ENCODE measurements at places on chromosomes 6 and 20. TPM values are rescaled to one million over a fixed set of nuclear protein-coding genes. Genes with fewer than 3 reads are reported as not detected.
A peak's percentile ranks its signal among the peaks of the same experiment; 100 is the strongest.

The PEX3 gene
- total RNA-seq: 8.2 TPM

The OPRL1 gene
- total RNA-seq: 2.7 TPM

The CCN6 gene
- total RNA-seq: not detected

The MMP24 gene
- total RNA-seq: 0.15 TPM

The KIF25 gene
- not detected for total RNA-seq

The ADGRF4 gene
- total RNA-seq: not detected

The RIMS4 gene
- not detected for total RNA-seq

The BPIFB4 gene
- not detected for total RNA-seq

The GSTA1 gene
- not detected for total RNA-seq

The GJA10 gene
- total RNA-seq: not detected

DNA sequence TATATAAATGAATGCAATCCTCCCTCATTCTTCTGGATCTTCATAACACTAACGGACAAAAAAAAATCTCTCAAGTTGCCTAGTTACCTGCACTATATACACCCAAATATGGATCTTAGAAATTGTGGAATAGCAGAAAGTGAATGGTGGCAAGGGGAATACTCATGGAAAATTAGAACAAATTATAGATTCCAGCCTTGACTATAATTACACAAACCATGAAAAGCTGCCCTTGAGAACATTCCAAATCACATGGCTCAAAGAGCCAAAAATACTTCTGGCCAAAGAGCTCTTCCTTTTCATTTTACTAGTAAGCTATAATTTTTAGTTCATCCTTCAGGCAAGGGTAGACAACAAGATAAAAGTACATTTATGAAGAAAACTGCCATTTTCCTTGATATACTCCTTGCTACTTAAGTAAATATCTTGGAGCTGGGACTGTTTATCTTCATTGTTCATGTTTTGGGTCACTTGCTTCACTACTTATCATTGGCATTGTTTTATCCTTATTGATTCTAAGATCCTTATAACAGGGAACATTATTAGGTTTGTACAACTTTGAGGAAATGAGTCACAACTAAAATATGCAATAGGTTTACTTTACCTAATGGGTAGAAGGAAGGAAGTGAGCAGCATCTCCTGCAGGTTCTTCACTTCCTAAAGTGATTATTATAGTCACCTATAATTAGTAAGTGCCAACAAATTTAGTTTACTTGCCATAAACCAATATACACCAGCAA is 6.4 kb upstream of the MTRES1 start:
- no peak for DNase-seq
- no peaks in the 10 kb centered on the region for H3K27me3 ChIP-seq
- no peak overlapping the region for H3K27ac ChIP-seq

- no peak overlapping the region for H3K4me3 ChIP-seq
- peaks cover 3% of the 10 kb centered on the region for H3K36me3 ChIP-seq
- peak overlapping the region; percentile 83 for H3K27ac ChIP-seq
- peaks cover 31% of the 10 kb centered on the region for H3K27me3 ChIP-seq
- DNase-seq: no peak
- peaks cover 7% of the 10 kb centered on the region for H3K4me1 ChIP-seq
These were observed 29.7 kb downstream of the VPS52 start for GRCh38 chr6:33241968-33242367.

- no peak overlapping the region for H3K4me3 ChIP-seq
- peaks cover 4% of the 10 kb centered on the region for H3K36me3 ChIP-seq
- H3K27me3 ChIP-seq: peaks cover 16% of the 10 kb centered on the region
- peaks cover 2% of the 10 kb centered on the region for H3K4me1 ChIP-seq
- no peak overlapping the region for H3K27ac ChIP-seq
These were observed 50.8 kb downstream of the SMPDL3A start for GRCh38 chr6:122839906-122840305.

DNA sequence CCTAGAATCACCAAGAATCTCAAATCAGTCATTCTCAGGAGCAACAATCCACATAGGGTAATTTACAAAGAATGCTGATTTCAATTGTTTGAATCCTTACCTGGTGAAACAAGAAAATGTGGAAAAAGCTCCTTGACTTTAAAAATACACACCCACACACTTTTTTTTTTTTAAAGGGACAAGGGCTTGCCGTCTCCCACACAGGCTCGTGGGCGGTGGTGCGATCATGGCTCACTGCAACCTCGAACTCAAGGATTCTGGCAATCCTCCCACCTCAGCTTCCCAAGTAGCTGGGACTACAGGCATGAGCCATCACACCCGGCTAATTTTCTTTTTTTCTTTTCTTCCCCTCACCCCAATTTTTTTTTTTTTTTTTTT is 30.7 kb downstream of the PARD6B start:
- H3K27me3 ChIP-seq: peaks cover 6% of the 10 kb centered on the region
- H3K36me3 ChIP-seq: no peaks in the 10 kb centered on the region
- DNase-seq: no peak
- H3K4me3 ChIP-seq: no peak overlapping the region

DNA sequence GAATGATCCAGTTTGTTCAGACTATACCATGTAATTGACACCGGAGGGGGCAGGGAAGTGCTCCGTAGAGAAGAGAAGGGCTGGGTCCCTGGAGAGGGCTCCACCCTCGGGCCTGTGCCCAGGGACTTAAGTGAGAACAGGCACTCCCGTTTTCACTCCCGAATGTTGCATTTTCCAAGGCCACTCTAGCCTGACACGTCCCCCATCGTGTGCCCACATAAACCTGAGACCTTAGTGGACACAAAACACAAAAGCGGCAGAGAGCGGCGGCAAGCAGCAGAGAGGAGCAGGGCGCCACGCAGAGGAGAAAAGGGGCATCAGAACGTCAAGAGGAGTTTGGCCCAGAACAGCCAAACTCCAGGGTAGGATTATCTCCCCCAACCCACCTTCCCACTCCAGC is 1405.1 kb downstream of the GRIK2 start:
- H3K4me3 ChIP-seq: no peak overlapping the region
- H3K27me3 ChIP-seq: no peaks in the 10 kb centered on the region
- no peaks in the 10 kb centered on the region for H3K36me3 ChIP-seq
- H3K4me1 ChIP-seq: no peaks in the 10 kb centered on the region
- DNase-seq: no peak

DNA sequence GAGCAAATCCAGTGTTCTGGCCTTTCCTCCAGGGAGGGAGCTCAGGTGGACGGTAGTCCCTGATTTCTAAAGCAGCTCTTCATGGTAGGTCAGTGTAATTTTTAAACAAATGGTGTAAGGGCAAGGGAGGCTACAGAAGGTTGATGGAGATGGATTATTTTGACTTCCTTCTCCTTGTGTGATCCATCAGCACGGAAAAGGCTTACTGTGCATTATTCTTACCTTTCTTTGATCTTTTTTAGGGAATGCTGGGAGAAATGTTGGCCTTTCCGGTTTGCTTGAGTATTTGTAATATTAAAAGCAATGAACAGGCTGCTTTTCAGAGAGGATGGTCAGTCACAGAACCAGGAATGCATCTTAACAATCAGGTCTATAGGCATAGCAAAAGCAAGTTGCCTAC is 487.0 kb upstream of the BTBD3 start:
- no peaks in the 10 kb centered on the region for H3K4me1 ChIP-seq
- no peaks in the 10 kb centered on the region for H3K36me3 ChIP-seq
- H3K4me3 ChIP-seq: no peak overlapping the region
- H3K27me3 ChIP-seq: no peaks in the 10 kb centered on the region
- H3K27ac ChIP-seq: no peak overlapping the region

- H3K36me3 ChIP-seq: no peaks in the 10 kb centered on the region
- H3K4me1 ChIP-seq: peaks cover 7% of the 10 kb centered on the region
- H3K4me3 ChIP-seq: no peak overlapping the region
- H3K27me3 ChIP-seq: peaks cover 45% of the 10 kb centered on the region
These were observed 17.1 kb upstream of the BPI start for GRCh38 chr20:38286586-38287531.

- peak overlapping the region; percentile 5 for H3K4me3 ChIP-seq
- peaks cover 2% of the 10 kb centered on the region for H3K36me3 ChIP-seq
- DNase-seq: no peak
- H3K4me1 ChIP-seq: peaks cover 36% of the 10 kb centered on the region
- H3K27ac ChIP-seq: peak overlapping the region; percentile 90
- no peaks in the 10 kb centered on the region for H3K27me3 ChIP-seq
These were observed 56.8 kb downstream of the KCNS1 start for GRCh38 chr20:45044084-45044573.

DNA sequence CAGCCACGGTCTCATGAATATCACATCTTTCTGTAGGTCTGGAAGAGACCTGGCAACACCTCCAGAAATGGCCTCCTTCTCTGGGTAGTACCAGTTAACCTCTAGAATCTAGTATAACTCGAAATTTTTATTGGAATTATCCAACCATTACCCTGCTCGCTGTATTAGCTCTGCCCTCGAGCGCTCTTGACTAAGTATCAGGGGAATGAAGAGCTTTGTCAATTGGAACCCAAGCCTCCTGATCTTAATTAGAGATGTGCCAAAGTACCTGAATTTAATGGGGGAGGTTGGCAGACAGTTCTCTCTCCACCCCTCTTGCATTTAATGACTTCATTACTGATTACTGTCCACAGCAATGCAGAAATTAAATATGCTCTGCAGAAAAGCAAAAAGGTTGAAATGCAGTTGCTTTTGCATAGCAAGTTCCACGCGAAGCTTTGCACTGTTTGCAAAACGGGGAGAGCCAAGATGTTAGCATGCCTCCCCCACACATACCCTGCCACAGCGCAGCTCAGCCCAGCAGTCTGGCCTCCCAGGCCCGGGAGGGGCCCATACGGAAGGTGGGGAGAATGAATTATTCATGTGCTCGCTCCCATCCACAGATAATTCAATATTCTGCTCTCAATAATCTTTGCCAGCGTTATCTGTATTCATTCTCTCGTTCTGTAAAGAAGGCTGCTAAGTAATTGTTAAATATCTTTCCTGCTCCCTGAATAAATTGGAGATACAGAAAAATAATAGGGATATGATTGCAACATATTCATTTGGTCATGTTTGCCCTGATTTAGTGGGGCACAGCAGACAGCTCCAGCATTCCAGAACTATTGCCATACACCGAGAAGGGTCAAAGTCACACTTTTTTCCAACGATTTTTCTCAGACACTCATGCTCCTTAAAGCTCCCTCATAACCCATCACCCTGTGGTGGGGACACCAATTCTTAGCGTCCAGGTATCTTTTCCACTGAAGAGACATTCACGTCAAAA is 305.8 kb downstream of the CDH26 start:
- H3K27ac ChIP-seq: no peak overlapping the region
- DNase-seq: no peak
- peaks cover 10% of the 10 kb centered on the region for H3K4me1 ChIP-seq
- H3K36me3 ChIP-seq: no peaks in the 10 kb centered on the region

DNA sequence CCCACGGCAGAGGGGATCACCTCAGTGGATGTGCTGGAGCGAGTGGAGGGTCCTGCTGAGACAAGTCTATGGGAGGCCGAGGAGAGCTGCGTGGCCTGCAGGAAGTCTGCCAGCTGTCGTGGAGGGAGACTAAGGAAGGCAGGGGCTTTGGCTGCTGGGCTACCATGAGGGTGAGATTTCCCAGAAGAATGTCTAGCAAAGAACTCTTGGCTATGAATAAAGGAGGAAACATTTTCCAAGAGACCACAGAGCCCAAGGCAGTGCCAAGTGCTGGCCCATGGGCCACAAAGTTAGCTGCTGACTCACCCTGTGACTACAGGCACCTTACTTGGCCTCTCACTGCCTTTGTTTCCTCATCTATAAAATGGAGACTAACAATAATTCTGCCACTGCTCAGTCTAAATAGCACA is 73.4 kb downstream of the PRDM1 start:
- DNase-seq: no peak
- no peak overlapping the region for H3K27ac ChIP-seq
- peaks cover 6% of the 10 kb centered on the region for H3K36me3 ChIP-seq
- H3K4me3 ChIP-seq: no peak overlapping the region

DNA sequence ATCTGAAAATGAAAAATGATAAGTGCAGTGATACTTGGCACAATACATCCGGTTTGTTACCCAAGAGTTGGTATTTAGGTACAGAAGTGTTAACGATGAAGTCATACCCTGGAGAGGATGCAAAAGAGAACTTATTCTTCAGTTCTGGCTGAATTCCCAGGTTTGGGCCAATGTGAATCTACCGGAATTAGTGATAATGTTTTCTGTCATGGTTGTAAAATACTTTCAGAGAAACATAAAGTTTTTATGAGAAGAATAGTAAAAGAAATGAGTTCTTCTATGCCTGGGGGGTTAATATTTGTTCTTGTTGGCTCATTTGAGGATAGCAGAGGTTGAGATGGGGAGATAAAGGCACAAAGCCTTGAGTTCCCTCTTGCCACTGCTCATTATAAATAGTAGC is 509.9 kb upstream of the POU3F2 start:
- no peak for DNase-seq
- no peaks in the 10 kb centered on the region for H3K4me1 ChIP-seq
- H3K4me3 ChIP-seq: no peak overlapping the region

- no peak overlapping the region for H3K4me3 ChIP-seq
- peaks cover 3% of the 10 kb centered on the region for H3K4me1 ChIP-seq
- no peak for DNase-seq
- H3K36me3 ChIP-seq: peaks cover 6% of the 10 kb centered on the region
- H3K27ac ChIP-seq: no peak overlapping the region
- H3K27me3 ChIP-seq: no peaks in the 10 kb centered on the region
These were observed 89.5 kb upstream of the SIM1 start for GRCh38 chr6:100554228-100554627.

DNA sequence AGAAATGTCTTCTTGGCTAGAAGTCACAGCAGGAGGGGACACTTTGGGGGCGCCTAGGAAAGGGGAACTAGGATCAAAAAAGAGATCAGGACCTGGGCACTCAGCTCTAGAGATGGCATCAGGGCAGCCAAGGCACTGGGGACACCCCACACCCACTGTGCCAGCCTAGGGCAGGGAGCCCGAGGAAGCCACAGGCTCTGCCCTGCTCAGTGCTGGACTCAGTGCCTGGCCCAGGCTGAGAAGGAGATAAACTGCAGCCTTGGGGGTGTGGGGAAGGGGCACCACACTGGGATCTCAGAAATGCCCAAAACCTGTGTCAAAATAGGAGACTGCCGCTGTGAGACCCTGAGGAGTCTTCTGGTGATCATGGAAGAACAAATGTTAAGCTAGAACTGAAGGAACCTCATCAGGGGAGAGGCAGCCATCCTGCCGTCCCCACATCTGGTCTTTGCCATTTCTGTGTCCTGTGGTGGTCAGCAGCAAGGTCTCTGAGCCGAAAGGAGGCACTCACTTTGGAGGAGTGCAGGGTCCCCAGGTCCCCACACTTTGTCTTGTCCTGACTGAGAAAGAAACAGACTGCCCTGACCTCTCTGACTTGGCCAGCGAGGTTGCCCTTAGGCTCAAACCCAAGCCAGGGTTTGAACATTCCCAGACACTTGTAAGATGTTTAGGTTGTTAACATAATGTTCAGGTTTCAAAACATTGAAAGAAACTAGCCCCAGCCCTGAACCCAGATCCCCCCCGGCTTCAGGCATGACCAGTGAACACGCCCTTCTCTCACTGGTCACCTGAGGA is 2.3 kb downstream of the ARFRP1 start:
- peak overlapping the region; percentile 88 for H3K27ac ChIP-seq
- peaks cover 21% of the 10 kb centered on the region for H3K4me1 ChIP-seq
- H3K27me3 ChIP-seq: no peaks in the 10 kb centered on the region
- no peak overlapping the region for H3K4me3 ChIP-seq
- peaks cover 2% of the 10 kb centered on the region for H3K36me3 ChIP-seq
- no peak for DNase-seq

- H3K27me3 ChIP-seq: no peaks in the 10 kb centered on the region
- no peak overlapping the region for H3K4me3 ChIP-seq
- DNase-seq: no peak
- no peaks in the 10 kb centered on the region for H3K4me1 ChIP-seq
These were observed 552.0 kb downstream of the C6orf118 start for GRCh38 chr6:164757451-164757850.

All from T-helper 17 cell (primary cell).